Activated gamma-delta T cell treated with anti-CD3 and anti-CD28 coated beads, Interleukin-2, amount 50 U/mL, for 16 hours (primary cell): ENCODE measurements at places on chromosomes 4 and X.

DNA sequence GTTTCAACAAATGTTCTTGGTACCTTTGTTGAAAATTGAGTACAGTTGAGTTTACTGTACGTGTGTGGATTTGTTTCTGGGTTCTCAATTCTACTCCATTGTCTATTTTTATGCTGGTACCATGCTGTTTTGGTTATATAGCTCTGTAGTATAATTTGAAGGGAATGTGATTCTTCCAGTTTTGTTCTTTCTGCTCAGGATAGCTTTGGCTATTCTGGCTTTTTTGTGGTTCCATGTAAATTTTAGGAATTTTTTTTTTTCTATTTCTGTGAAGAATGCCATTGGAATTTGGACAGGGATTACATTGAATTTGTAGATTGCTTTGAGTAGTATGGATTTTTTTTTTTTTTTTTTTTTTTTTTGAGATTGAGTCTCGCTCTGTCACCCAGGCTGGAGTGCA, 373.4 kb downstream of the IL15 start:
- DNase-seq: no peak

GRCh38 chrX:67619253-67619652, 75.4 kb downstream of the AR start:
- no peak for DNase-seq

DNA sequence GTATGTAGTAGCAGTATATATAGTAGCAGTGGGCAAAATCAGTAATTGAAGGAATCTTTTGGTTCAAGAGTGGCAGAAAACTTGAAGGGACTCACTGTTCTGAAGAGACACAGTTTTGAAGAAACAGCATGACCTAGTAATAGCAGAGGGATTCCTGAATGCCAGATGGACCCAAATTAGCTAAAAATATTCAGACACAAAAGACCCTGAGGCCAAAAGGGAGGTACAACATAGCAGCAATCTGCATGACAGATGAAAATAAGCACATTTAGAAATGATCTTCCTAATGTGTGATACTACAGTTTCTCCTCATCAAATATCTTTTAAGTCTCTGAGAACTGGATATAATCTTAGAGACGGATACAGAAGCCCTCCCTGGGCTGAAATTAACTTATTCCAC, 536.6 kb downstream of the PPARGC1A start:
- no peak for DNase-seq

DNA sequence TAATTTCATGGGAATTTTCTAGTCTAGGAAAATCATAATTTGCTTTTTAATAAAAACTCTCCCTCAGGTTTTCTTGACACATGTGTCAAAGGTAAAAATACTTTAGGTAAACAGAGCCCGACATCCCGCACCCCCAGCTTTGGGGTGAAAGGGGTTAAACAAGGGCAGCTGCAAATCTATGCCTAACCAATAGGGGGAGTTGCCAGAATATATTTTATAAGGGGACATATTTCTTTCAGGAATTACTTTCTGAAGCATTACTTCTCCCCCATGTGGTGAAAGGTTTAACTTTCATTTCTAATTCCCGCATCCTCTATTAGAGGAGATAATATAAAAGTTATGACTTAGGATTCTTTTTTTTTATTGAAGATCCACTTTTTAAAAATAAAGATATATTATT, 53.9 kb upstream of the HEPH start:
- no peak for DNase-seq

DNA sequence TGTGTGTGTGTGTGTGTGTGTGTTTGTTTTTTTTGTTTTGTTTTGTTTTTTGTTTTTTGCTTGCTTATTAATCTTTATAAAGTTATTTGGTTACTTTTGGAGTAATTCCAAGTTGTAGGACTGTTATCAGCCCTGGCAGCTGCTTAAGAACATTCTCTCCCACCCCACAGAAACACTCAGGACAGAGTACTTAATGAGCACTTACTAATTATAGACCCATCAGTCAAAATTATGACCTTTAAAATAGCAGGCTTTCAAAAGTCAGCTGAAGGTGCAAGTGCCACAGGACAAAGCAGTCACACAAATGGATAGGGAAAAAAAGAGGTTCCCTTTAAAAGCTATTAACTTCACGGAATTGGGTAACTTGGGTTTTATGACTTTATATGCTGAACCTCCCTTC, 69.0 kb downstream of the BEND2 start:
- no peak for DNase-seq

GRCh38 chrX:9515973-9516538, 51.2 kb downstream of the TBL1X start:
- DNase-seq: no peak

GRCh38 chr4:26206999-26207398, 113.8 kb upstream of the RBPJ start:
- DNase-seq: no peak

GRCh38 chr4:3145234-3145924, 70.9 kb downstream of the HTT start:
- no peak for DNase-seq

DNA sequence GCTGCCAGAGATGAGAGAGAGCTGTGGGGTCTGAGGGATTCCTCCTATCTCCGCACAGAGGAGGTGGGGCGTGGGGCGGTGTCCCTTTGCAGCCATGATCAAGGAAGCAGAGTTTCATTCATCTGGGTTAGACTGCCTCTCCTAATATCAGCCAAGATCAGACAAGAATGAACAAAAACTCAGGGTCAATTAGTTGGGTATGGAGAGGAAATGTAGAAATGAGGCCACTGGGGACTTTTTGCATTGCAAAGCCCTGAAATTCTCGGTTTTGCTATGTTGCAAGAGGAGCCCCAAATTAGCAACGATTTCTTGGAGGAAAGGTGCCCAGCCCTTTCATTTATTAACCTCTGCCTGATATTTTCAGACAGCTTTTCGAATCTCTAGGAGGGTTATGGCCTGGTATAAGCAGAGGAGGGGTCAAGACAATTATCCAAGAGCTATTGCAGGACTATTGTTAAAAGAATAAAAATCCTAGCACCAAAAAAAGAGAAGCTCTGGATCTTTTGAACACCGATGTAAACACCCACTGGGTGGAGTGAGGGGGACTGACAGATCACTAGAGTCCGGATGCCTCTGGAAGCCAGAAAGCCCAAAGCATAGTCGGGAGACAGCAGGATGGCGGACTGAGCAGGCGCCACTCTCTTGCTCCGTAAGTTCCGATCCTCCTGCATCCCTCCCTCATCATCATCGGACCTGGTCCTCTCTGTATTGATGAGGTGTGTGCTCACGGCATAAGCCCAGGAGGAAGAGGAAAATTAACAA, 34.4 kb upstream of the ACSL1 start:
- no peak for DNase-seq

GRCh38 chr4:42281324-42282020, 115.8 kb upstream of the SHISA3 start:
- no peak for DNase-seq

- DNase-seq: no peak
Observed at GRCh38 chrX:7191681-7192110, 43.7 kb upstream of the PUDP start.

DNA sequence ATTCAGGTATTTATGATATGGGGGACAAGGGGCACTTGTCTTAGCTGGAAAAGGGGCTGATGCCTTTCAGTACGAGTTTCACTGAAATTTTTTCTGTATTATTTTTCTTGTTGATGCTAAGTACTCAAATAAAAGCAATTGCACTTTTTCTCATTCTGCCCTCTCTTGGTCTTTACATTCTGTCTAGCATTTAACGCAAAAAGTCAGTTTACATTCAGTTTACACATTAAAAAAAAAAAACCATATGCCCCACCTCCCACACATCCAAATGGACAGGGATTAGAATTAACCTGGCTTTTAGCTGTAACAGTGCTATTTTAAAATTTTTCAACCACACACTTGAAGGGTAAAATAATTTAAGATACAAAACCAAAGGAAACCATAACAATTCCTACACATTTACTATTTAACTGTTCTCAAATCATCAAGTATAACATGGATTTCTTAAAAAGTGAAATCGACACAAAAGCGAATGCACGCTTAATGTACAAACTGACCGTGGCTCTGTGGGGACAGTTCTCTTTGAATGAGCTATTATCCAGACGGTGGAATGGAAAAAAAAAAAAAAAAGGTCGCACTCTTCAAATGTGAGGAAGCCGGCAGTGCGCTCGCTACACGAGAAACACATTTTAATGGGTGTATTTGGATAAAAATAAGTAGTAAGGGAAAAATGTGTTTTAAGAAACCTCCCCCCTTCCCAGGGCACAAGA, 1.4 kb downstream of the AMMECR1 start:
- no peak for DNase-seq

- no peak for DNase-seq
Observed at GRCh38 chrX:42176789-42177188, 253.4 kb upstream of the CASK start.
